ENCODE measurements at places on chromosomes 5 and 9.

- DNase-seq = no peak
These were observed 151.7 kb downstream of the TTC39B start for GRCh38 chr9:15155323-15155722.

GRCh38 chr5:14153932-14154731, 11.0 kb downstream of the TRIO start:
- no peak for DNase-seq

GRCh38 chr9:87223392-87224246, 274.0 kb upstream of the DAPK1 start:
- DNase-seq = no peak

DNA sequence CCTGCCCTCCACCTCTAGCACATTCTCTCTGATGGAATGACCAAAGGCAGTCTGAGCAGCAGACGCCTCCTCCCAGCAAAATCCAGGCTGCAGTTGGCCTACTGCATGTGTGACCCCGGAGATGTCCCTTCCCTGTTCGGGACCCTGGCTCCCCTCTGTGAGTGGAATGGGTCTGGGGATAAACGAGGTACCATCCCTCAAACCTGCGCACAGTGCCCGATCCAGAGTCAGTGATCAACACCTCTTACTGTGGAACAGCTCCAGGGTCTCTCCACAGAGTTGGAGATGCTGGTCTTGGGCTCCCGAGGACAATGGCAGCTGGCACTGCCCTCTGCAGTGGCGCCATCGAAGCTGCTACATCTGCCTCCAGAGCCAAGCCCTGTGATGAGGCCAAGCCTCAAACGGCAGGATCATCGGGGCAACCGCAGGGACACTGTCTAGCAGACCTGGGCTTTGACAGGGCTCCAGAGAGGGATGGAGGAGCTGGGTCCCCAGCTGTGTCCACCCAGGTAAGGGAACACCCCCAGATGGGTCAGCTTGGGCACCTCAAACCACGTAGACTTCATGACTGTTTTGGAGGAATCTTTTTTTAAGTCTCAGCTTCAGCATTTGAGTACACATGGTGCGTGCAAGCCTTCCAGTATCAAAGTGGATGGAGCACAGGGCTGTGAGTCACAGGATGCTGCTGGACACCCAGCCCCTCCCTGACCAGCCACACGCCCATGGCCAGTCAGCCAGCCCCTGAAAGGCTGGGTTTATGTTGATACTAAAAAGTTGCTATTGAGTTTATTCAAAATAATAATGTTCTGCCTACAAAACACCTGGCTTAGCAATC, 13.0 kb downstream of the MED10 start:
- no peak for DNase-seq

GRCh38 chr9:98940276-98940675, 3.4 kb upstream of the COL15A1 start:
- DNase-seq = no peak

- DNase-seq = no peak
These were observed 13.1 kb downstream of the THBS4 start for GRCh38 chr5:80048084-80048780.

GRCh38 chr5:42591015-42591414, 165.6 kb upstream of the CCDC152 start:
- no peak for DNase-seq

- DNase-seq = no peak
These were observed 678.8 kb upstream of the KLF4 start for GRCh38 chr9:108168236-108168850.

DNA sequence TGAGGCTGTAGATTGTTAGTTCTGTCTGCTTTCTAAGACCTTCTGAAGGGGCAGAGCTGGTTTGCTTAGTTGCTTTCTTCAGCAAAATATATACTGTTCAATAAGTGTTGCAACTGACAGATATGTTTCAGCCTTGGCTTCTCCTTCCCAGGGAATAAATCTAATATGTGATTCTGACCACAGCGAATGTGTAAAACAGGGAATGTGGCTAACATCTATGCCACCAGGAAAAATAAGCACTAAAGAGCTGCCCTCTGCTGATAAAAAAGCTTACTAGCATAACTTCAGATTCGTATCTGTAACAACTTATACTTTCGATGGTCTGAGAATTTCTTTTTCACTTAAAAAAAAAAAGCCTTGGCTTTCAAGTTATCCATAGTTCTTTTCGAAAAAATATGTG, 13.0 kb upstream of the OSMR start:
- no peak for DNase-seq

- no peak for DNase-seq
These were observed 33.5 kb downstream of the ELL2 start for GRCh38 chr5:95927927-95928723.

DNA sequence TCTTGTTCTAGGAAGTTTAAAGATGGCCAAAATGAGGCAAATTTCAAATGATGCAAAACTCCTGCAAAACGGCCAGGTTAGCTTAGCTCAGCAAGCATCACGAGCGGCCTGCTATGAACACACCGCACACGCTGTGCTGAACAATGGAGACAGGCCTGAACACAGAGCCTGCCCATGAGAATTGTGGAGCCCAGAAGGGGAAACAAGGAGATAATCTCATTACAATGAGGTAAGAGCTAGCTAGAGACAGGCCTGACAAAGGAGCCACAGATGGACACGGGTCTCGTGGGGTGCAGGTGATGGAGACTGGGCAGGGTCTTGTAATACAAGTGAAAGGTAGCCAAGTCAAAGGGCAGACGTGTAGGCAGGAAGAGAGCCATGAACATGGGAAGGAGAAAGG, 50.2 kb downstream of the PSMB7 start:
- DNase-seq = no peak

DNA sequence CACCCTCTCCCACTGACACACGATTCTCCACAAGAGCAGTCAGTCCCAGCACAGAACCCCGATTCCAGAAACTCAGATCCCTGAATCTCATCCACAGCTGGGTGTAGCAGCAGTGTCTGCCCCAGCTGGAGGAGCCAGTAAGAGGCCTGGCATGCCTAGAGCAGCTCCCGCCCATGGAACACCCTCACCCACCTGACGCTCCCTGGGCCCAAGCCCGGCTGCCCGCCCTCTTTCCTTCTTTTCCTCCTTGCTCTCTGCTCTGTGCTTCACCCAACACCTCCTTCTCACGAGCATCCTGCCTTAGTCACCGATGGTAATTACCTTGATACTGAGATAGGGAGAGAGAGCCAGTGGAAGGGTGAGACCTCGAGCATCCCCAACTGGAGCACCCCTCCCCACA, 8.7 kb downstream of the PCDH1 start:
- no peak for DNase-seq

GRCh38 chr5:61402244-61402823, 70.3 kb downstream of the ZSWIM6 start:
- no peak for DNase-seq

- no peak for DNase-seq
These were observed 151.5 kb downstream of the SLC12A2 start for GRCh38 chr5:128234928-128235641.

- DNase-seq = no peak
These were observed 40.3 kb downstream of the SNCAIP start for GRCh38 chr5:122352331-122352730.

DNA sequence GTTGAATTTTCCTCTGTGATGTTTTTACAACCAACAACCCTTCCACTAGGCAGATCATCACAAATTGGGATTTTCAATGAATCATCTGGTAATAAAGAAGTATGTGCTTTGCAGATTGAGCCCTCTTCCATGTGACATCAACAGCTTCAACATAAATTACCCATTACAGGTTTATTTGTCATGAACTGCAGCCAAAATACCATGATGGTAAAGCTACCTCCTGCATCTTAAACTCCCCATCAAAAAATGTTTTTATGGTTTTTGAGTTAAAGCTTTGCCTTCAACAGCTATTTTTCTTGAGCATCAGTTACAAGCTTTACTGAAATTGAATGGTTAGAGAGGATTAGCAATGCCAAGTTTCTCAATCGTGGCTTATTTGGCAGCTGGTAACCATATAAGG, 211.4 kb upstream of the TUSC1 start:
- DNase-seq = no peak

- no peak for DNase-seq
These were observed 4.0 kb upstream of the ZSWIM6 start for GRCh38 chr5:61327760-61328753.

GRCh38 chr5:38267372-38267771, 9.0 kb downstream of the EGFLAM start:
- DNase-seq = no peak

GRCh38 chr9:136732444-136733178, 10.1 kb downstream of the LCN10 start:
- DNase-seq = no peak

- DNase-seq = no peak
These were observed 5.1 kb downstream of the OBP2A start for GRCh38 chr9:135551031-135551430.

GRCh38 chr5:54528633-54529209, 11.2 kb downstream of the SNX18 start:
- no peak for DNase-seq

GRCh38 chr5:76339919-76340318, 63.2 kb upstream of the IQGAP2 start:
- DNase-seq = no peak

- DNase-seq = no peak
These were observed 10.3 kb upstream of the NME5 start for GRCh38 chr5:138149530-138149929.

- DNase-seq = no peak
These were observed 127.4 kb downstream of the PALM2AKAP2 start for GRCh38 chr9:109907400-109907799.

- no peak for DNase-seq
These were observed 9.6 kb upstream of the AHRR start for GRCh38 chr5:311963-312362.

DNA sequence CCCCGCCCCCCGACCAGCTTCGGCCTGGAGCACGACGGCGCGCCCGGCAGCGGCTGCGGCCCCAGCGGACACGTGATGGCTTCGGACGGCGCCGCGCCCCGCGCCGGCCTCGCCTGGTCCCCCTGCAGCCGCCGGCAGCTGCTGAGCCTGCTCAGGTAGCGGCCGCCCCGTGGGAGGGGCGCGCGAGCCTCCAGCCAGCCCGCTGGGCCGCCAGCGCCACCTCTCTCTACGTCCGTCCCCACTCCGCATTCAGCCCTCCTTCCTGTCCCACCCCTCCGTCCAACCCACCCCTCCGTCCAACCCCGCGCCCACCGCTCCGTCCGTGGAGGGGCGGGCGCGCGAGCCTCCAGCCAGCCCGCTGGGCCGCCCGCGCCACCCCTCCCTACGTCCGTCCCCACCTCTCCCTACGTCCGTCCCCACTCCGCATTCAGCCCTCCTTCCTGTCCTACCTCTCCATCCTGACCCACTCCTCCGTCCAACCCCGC, 6.5 kb downstream of the ADAMTS13 start:
- DNase-seq = no peak

- no peak for DNase-seq
These were observed 42.5 kb downstream of the FNIP1 start for GRCh38 chr5:131754363-131754762.

DNA sequence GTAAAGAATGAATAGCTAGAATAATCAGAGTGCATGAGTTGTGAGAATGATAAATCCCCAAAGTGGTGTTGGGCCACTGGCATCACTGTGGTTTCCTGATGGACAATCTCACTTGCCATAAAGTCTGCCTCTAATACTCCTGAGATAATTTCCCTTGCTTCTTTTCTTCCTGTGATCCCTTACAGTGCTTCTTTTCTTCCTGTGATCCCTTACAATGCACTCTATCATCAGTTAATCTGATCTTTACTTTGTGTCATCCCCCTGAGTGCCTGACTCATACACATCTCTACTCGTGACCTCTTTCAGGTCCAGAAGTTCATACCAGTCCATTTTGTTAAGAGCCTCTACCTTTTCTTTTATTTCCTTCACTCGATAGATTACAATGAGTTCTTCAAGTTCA, 418.3 kb downstream of the HCN1 start:
- DNase-seq = no peak

DNA sequence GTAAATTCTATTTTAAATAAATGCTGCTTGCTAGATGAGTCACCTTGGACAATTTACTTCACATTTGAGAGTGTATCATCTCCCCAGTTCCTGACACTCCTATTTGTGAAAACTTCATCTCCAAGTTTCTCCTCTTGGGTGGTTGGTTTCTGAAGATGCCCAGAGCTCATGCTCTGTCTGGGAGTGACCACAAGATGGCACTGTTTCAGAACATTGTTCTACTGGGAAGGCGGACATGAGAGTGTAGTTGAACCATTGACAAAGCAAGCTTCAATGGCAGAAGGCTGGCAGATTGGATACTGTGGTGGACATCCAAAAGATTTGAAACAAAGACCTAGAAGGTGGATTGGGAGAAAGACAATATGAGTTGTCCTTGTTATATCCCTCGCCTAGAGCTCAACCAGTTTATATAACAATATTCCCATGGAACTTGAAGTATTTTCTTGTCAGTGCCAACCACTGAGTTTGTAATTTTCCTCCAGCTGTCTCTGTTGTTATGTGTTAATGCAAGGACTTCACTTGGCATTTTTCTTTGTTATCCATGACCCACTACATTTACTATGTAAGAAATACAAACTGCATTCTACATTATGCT, 234.3 kb upstream of the ANKH start:
- DNase-seq = peak; percentile 1

GRCh38 chr5:59587489-59588337, 305.8 kb downstream of the PDE4D start:
- DNase-seq = no peak

- DNase-seq = no peak
These were observed 326.0 kb upstream of the FTMT start for GRCh38 chr5:121525706-121526105.

DNA sequence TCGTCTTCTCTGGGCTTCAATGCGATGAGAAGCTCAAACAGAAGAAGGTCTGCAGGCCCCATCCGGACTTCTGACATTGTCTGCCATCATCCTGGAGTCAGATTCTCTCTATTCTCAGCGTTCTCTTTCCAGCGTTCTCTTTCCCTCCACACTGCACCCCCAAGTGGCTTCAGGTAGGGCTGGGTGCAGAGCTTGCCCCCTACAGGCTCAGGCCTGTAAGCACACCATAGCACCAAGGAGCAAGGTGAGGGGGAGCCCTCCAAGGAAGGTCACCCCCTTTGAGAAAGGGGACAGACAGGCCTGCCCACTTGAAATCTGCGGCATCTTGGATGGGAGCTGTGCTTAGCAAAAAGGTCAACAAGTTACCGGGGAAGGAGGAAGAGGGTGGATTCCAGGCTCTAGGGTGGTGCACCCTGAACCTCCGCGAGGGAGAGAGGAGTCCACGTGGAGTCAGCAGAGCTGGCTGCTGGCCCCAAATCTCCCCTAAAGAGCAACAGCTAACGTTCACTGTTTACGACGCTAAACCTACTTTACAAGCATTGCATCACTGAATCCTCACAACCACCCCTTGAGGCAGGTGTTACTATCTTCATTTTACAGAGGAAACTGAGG, 27.5 kb downstream of the GPX3 start:
- no peak for DNase-seq

- DNase-seq = no peak
These were observed 164.0 kb downstream of the DEPDC1B start for GRCh38 chr5:60535951-60536350.

- no peak for DNase-seq
These were observed 17.3 kb downstream of the EEIG1 start for GRCh38 chr9:127963359-127964064.

DNA sequence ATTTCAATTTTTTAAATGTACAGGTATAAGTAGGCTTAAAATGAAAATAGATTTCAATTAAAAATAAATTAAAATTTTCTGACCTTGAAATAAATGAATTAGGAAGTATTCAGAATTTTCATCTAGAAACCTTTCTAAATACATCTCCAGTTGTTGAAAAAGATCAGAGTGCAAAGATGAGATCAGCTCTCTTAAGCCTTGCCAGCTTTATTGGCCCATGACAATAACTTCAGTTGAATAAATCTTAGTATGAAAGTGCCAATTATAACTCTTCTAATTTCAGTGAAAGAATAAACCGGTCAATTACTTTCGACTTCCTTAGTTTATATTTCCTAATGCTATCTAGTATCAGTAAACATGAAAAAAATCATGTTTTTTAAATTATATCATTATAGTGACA, 117.4 kb downstream of the FBXL17 start:
- DNase-seq = no peak

Measured in stimulated activated CD8-positive, alpha-beta memory T cell treated with anti-CD3 and anti-CD28 coated beads, Interleukin-7, amount 100 ng/mL, for 48 hours (primary cell).